ENCODE measurements at places on chromosomes 5 and 9. TPM values are rescaled to one million over a fixed set of nuclear protein-coding genes. Genes with fewer than 3 reads are reported as not detected.
A peak's percentile ranks its signal among the peaks of the same experiment; 100 is the strongest.

- DNase-seq: no peak
Observed at GRCh38 chr9:137075275-137075775, 2.0 kb upstream of the UAP1L1 start.

- DNase-seq: no peak
Observed at GRCh38 chr5:17203329-17204132, 13.9 kb upstream of the BASP1 start.

- DNase-seq: no peak
Observed at GRCh38 chr5:41925555-41925951, 472 bp downstream of the FBXO4 start.

GRCh38 chr9:133795049-133795448, 56.9 kb upstream of the SARDH start:
- DNase-seq: no peak

GRCh38 chr5:115325296-115325959, 29.0 kb upstream of the CCDC112 start:
- DNase-seq: no peak

GRCh38 chr9:135377431-135377830, 102.2 kb upstream of the PPP1R26 start:
- DNase-seq: no peak

- no peak for DNase-seq
Observed at GRCh38 chr5:115330830-115331229, 34.4 kb upstream of the CCDC112 start.

- DNase-seq: no peak
Observed at GRCh38 chr5:87340716-87341115, 72.0 kb downstream of the CCNH start.

GRCh38 chr5:150789943-150790611, 11.5 kb downstream of the SMIM3 start:
- DNase-seq: peak; percentile 34

- DNase-seq: no peak
Observed at GRCh38 chr5:52895572-52896413, 93.4 kb upstream of the ITGA2 start.

- no peak for DNase-seq
Observed at GRCh38 chr5:23147625-23148024, 294.5 kb upstream of the CDH12 start.

- DNase-seq: no peak
Observed at GRCh38 chr9:106934442-106935238, 71.7 kb downstream of the ZNF462 start.

DNA sequence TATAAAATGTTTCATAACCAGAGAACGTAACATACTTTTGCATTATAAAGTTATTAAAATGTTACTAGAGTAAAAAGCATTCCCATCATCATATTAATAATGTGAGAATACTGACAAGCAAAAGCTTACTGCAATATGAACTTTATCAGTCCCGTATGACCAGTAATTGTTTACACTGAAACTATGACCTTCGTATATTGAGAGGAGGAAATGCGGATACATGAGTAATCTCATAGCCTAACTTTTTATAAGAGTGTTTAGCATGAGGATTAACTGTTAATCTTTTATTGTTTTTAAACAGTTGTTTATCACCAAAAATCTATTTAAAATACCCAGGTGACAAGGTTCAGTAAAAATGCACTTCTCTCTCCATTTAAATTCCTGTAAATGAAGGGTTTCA, 272.4 kb downstream of the SLF1 start:
- DNase-seq: no peak

- no peak for DNase-seq
Observed at GRCh38 chr5:150044329-150044681, 42.0 kb downstream of the CSF1R start.

GRCh38 chr9:113461285-113461684, 2.2 kb upstream of the RGS3 start:
- DNase-seq: no peak

DNA sequence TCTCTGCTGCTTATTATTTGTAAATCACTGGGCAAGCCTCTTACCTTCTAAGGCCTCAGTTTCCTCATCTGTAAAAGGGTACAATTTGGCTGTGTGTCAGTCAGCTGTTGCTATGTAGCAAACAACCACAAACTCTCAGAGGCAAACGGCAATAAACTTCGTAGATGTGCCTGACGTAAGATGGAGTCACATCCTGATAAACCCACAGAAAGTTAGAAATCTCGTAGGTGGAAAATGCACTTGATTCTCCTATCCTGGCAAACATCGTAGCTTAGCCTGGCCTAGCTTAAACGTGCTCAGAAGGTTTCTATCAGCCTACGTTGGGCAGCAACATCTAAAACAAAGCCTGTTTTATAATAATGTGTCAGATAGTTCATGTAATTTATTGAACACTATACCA, 35.0 kb upstream of the UNC5A start:
- DNase-seq: no peak

- no peak for DNase-seq
Observed at GRCh38 chr9:93096131-93096802, at the start of gene CARD19. Gene CARD19 (plus strand): TSS chr9:93096217. CDS start chr9:93096346, 129 bp downstream.

DNA sequence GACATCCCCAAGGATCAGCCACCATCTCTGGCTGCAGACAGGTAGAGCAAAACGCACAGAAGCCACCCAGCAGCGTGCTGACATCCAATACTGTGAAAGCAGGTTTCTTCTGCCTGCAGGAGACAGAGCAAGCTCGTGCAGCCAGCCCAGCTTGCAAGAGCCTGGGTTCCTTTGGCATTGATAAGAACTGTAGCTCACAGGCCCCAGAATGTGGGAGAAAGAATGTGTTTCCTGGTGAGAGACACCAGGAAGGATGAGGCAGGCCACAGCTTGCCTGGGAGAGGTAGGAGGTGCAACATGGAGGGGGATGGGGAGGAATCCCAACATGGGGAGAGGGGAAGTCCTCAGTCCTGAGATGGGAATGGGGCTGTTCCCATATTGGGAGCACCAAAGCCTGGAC, 34.0 kb upstream of the ARAP3 start:
- DNase-seq: no peak

- DNase-seq: no peak
Observed at GRCh38 chr5:83559118-83559785, 87.7 kb downstream of the VCAN start.

DNA sequence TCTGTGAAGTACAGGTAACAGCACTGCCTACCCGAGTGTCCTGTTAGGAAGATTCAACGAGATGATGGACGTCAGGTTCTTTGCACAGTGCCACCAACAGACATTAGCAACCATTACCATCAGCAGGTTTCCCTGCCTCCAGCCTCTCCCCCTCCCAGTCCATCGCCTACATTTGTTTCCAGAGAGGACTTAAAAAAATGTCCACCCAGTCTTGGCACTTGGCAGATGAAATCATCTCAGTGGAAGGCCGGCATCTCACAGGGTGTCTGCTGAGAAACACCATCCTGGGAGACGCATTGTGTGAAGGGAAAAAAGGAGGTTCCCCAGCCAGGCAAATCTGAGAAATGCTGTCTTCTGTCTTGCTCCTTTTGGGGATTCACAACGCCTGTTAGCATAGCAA, 58.2 kb downstream of the CRB2 start:
- no peak for DNase-seq

GRCh38 chr5:65978251-65978650, 51.9 kb downstream of the ERBIN start:
- DNase-seq: no peak

- DNase-seq: no peak
Observed at GRCh38 chr5:122200865-122201264, 71.5 kb downstream of the ZNF474 start.

PCDHGA8 gene
- 7.5 TPM for total RNA-seq

AFAP1L1 gene
- total RNA-seq: 6.8 TPM

TMEM174 gene
- total RNA-seq: not detected

TAF11L10 gene
- total RNA-seq: not detected

GARIN3 gene
- total RNA-seq: not detected

LSM11 gene
- 5.3 TPM for total RNA-seq

NDOR1 gene
- total RNA-seq: 17.7 TPM

PCDHA1 gene
- total RNA-seq: not detected

KIF12 gene
- not detected for total RNA-seq

HNRNPA0 gene
- 14.9 TPM for total RNA-seq

CCDC183 gene
- 0.68 TPM for total RNA-seq

PCDHB13 gene
- 16.1 TPM for total RNA-seq

Data from thoracic aorta (tissue), 2 donors.